AG08395 (cell line): ENCODE measurements at places on chromosomes 4 and X.

- no peak for DNase-seq
Observed at GRCh38 chr4:158532556-158533231, 11.0 kb downstream of the RXFP1 start.

GRCh38 chrX:9562851-9563250, 98.0 kb downstream of the TBL1X start:
- peak; percentile 64 for DNase-seq

- DNase-seq = no peak
Observed at GRCh38 chr4:7650606-7651385, 216.1 kb upstream of the PSAPL1 start.

DNA sequence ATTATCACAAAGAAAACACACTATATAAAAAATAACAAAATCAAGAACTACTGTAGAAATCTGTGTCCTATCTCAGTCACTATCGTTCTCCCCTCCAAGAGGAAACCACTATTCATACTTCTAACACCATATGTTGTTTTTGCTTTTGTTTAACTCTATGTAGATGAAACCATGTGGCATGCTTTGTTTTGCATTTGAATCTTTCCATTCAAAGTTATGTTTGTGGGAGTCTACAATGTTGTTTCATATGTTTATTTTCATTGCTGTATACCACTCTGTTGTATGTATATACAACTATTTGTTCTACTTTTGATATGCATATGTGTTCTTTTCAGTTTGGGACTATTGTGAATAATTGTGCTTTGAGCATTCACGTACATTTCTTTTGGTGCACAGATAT, 116.1 kb downstream of the PABPC4L start:
- DNase-seq = no peak

GRCh38 chrX:11040405-11040804, 70.7 kb upstream of the HCCS start:
- DNase-seq = no peak

DNA sequence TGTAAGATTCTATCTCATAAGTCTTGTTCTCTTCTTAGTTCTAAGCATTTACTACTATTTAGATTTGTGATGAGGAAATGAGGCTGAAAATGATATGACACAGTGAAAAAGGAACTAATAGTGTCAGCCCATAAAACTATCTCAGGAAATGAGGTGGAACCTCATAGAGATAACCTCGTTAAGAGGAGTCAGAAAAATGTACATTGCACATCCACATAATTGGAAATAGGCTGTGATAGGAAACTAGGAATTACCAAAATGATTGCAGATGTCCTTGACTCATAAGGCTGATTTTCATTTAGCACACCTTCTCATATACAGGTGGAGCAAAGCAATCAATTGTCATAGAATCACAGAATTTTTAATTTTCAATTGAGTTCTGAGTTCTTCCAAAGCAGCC, 26.8 kb downstream of the ANXA10 start:
- no peak for DNase-seq

DNA sequence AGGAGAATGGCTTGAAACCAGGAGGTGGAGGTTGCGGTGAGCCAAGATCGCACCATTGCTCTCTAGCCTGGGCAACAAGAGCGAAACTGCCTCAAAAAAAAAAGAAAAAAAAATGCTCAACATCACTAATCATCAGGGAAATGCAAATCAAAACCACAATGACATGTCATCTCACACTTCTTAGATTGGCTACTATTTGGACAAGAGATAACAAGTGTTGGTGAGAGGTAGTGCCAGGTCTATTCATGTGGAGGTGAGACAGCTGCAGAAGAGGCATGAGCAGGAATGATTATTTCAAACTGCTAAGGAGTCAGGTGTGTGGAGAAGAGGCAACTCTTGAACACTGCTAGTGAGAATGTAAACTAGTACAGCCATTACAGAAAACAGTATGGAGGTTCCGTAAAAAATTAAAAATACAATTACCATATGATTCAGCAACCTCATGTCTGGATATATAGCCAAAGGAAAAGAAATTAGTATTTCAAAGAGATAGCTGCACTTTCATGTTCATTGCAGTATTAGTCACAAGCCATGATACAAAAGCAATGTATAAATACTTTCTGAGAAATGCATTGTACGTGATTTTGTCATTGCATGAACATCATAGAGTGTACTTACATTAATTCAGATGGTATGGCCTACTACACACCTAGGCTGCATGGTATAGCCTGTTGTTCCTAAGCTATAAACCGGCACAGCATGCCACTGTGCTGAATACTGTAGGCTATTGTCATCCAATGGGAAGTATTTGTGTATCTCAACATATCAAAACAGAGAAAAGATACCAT, 75.3 kb downstream of the TMEM144 start:
- DNase-seq = no peak
